ENCODE measurements at places on chromosomes 11 and 22.

- H3K4me1 ChIP-seq = peaks cover 21% of the 10 kb centered on the region
- DNase-seq = no peak
- H3K4me3 ChIP-seq = no peak overlapping the region
- H3K36me3 ChIP-seq = no peaks in the 10 kb centered on the region
- H3K27me3 ChIP-seq = no peaks in the 10 kb centered on the region
- no peak overlapping the region for H3K27ac ChIP-seq
These were observed 208.4 kb downstream of the MAML2 start for GRCh38 chr11:96134602-96135001.

- no peaks in the 10 kb centered on the region for H3K27me3 ChIP-seq
- no peaks in the 10 kb centered on the region for H3K36me3 ChIP-seq
- no peak overlapping the region for H3K27ac ChIP-seq
- H3K4me1 ChIP-seq = peaks cover 5% of the 10 kb centered on the region
These were observed 55.1 kb downstream of the PACSIN2 start for GRCh38 chr22:42959576-42960509.

- no peak for DNase-seq
- H3K27ac ChIP-seq = no peak within 1 kb of the TSS
- H3K27me3 ChIP-seq = no peaks in the 10 kb centered on the region
- no peak within 1 kb of the TSS for H3K4me3 ChIP-seq
These were observed at the start of gene SLC25A18 for GRCh38 chr22:17562906-17563870. SLC25A18 (plus strand) TSS chr22:17563498; CDS start chr22:17579945, 16,447 bp downstream.

- no peak overlapping the region for H3K27ac ChIP-seq
- H3K4me3 ChIP-seq = no peak overlapping the region
- H3K27me3 ChIP-seq = no peaks in the 10 kb centered on the region
These were observed 16.8 kb downstream of the CUL5 start for GRCh38 chr11:108025387-108026080.

GRCh38 chr11:36023922-36024321, 80.1 kb downstream of the LDLRAD3 start:
- no peaks in the 10 kb centered on the region for H3K36me3 ChIP-seq
- DNase-seq = no peak
- no peak overlapping the region for H3K4me3 ChIP-seq
- no peaks in the 10 kb centered on the region for H3K4me1 ChIP-seq

- no peaks in the 10 kb centered on the region for H3K36me3 ChIP-seq
- H3K4me3 ChIP-seq = no peak overlapping the region
- DNase-seq = no peak
- no peaks in the 10 kb centered on the region for H3K4me1 ChIP-seq
These were observed 38.3 kb upstream of the CXCR5 start for GRCh38 chr11:118845369-118845768.

DNA sequence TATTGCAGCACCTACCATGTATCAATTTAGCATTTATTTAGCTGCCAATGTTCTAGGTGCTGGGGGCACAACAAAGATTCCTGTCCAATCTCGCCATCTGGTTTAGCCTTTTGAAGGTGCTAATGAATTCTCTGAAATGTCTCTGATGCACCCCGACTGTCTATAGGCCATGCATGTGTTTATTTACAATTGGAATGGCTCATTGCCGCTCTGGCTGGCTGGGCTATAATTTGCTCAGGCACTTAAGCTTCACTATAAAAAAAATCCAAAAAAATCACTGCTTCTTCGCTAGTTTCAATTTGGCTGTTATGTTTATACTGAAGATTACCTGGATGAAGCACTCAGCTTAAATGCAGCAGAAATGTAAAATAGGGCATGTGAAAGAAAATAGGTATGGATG, 115.0 kb upstream of the PAX6 start:
- H3K4me3 ChIP-seq = no peak overlapping the region
- no peak for DNase-seq
- H3K27ac ChIP-seq = no peak overlapping the region
- H3K27me3 ChIP-seq = no peaks in the 10 kb centered on the region
- no peaks in the 10 kb centered on the region for H3K4me1 ChIP-seq

Data from effector memory CD4-positive, alpha-beta T cell (primary cell).